Coronary artery (tissue), 2 donors: ENCODE measurements at places on chromosomes 3 and 15.

GRCh38 chr3:116809208-116809607, 99.6 kb downstream of the TUSC7 start:
- no peak for DNase-seq

DNA sequence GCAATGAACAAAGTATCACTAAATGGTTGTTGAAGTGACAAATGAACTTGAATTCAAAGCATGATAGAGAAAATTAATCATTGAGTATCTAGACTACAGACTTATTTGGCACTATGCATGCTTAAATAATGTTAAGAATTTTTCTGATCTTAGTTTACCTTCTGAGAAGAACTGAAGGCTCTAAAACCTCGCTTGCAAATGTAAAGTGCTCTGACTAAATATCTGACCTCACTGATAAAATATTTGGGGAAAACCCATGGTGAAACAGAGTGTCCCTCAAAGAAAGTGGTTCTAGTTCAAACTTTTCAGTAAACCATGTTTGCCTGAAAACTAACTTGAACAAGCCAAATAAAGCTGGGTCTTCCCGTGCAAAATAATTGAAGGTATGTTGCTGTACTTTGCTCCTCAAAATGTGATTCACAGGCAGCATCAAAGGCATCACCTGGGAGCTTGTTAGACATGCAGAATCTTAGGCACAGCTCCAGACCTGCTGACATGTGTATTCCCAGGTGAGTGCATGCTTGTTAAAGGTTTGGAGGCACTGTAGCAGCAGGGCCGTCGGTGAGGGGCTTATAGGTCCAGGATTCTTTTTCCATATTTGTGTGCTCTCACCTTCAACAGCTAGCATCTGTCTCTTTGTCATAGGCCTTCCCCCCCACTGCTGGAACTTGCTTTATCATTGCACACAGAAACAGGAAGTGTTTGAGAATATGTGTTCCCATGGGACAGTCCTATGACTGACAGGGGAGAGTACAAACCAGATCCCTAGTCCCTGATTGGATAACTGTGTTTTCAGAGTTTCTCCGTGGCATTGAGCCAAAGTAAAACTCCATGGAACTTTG, 524.2 kb upstream of the LMCD1 start:
- DNase-seq, result no peak

- no peak for DNase-seq
Measured at GRCh38 chr3:78993375-78993774, 774.4 kb downstream of the ROBO1 start.

DNA sequence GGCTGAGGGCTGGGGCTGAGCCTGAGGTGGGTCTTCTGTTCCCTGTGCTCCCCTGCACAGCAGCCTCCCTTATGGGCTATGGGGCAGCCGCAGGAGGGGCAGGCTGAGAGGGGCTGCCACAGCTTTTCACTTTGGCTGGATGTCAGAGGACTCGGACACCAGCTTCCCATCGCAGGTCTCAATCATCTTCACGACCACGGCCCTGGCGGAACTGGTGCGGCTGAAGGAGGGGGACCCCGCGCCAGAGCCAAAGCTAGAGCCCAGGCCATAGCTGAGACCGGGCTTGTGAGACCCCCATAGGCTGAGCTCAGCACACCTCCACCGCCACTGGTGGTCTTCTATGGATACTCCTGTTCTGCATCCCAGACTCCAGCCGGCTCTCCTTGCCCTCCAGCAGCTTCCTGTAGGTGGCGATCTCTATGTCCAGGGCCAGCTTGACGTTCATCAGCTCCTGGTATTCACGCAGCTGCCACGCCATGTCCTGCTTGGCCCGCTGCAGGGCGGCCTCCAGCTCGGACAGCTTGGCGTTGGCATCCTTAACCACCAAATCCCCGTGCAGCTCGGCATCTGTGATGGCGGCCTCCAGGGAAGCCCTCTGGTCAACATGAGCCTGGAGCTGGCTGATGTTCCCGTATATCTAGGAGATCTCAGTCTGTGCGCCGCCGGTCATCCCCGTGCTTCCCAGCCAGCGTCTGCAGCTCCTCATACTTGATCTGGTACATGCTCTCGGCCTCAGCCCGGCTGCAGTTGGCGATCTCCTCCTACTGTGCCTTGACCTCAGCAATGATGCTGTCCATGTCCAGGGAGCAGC, 181.7 kb upstream of the SYNPR start:
- DNase-seq, result no peak

- no peak for DNase-seq
Measured at GRCh38 chr3:102481050-102481449, 46.2 kb downstream of the ZPLD1 start.

GRCh38 chr3:159792070-159792469, 196.6 kb upstream of the IL12A start:
- no peak for DNase-seq

GRCh38 chr15:36858423-36858822, 241.9 kb downstream of the MEIS2 start:
- DNase-seq, result no peak

DNA sequence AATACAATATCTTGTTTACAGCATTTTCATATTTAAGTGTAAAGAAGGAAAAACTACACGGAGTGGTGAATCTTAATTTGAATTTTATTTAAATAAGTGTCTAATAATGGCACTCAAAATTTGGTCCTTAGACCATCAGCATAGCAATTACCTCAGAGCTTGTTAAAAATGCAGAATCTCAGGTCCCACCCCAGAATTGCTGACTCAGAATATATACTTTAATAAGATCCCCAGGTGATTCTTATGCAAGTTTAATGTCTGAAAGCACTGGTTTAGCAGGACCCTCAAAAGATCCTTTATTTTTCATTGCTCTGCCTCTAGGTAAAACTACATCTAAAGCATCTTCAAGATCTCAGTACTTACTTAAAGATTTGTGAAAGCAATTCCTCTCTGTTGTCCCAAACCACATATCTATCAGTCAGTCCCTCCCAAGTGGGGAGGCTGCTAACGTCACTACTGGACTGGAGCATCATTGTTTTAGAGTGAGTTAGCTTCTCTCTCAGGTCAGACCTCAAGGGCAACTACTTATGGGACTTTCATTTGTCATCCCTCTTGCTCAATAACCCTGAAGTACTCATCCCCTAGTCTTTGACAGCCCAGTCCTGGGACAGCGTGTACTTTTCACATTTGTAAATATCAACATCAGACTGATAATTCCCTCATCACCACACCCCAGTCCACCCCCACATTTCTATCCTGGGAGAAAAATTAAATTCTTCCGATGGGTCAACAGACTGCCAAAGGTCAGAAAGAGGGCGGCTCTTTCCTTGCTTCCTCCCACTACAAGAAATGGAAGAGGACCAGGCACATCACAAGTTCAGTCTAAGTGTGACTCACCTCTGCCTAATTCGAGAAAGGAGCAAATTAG, 76.7 kb downstream of the CBLB start:
- DNase-seq, result peak; percentile 82

DNA sequence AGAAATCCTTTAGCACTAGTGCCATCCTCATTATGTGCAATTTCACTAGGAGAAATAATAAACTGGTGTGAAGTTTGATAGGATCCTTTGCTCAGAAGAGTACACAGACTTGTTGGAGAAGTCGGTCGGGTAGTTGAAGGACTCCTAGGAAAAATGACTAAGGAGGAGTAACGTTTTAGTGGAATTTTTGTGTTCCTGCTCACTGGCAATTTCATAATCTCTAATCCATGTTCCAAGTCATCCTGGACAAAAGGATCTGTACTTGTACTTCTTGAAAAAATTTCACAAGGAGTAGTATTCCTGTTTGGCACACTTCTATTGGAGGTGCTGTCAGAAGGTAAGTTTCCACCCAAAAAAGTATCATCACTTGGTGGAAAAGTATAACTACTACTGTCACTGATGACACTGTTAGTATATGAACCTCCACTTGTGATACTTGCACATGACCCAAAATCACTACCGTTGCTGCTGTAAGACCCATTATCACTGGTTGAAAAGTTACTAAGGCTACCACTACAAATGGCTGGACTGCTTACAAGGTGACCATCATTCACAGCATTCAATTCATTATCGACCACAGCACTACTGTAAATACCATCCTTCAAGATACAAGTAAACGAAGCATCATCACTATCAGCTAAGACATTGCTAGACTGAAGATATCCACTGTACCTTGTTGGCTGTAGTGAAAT, 77.4 kb downstream of the NEDD4 start:
- no peak for DNase-seq

GRCh38 chr3:122957707-122958689, 69.6 kb downstream of the SEMA5B start:
- DNase-seq, result no peak

DNA sequence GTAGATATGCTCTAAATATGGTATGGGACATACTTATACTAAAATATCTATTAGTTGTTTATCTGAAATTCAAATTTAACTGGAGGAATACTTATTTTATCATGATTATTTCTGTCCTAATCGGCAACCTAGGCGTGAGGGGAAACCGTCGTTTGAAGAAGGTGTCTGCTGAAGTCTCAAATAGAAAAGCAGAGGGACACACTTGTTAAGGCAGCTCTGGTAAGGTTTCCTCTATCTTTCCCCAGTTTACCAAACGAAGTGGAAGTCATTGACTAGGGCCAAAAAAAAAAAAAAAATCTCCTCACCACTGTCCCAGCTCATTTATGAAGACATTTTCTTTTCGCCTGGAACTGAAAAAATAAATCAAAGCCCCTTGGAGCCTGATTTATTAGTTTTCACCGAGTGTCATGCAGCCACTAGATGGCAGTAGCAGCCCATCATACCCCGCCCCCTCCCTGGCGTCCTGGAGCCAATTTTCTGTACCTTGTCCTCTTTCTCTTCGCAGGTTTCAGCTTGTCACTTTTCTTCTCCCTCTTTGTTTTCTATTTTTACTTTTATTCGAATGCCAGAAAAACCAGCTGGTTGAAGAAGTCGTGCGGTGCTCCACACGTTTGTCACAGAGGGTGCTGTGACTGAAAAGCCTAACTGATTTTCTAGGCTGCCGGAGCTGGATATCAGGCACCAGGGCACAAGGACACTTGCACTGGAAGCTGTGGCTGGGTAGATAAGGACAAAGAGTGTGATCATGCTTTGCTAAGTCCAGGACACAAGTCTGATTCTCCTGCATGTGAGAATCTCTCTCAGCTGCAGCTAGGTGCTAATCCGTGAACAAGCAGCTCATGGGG, 238.7 kb downstream of the ZPLD1 start:
- DNase-seq, result no peak

DNA sequence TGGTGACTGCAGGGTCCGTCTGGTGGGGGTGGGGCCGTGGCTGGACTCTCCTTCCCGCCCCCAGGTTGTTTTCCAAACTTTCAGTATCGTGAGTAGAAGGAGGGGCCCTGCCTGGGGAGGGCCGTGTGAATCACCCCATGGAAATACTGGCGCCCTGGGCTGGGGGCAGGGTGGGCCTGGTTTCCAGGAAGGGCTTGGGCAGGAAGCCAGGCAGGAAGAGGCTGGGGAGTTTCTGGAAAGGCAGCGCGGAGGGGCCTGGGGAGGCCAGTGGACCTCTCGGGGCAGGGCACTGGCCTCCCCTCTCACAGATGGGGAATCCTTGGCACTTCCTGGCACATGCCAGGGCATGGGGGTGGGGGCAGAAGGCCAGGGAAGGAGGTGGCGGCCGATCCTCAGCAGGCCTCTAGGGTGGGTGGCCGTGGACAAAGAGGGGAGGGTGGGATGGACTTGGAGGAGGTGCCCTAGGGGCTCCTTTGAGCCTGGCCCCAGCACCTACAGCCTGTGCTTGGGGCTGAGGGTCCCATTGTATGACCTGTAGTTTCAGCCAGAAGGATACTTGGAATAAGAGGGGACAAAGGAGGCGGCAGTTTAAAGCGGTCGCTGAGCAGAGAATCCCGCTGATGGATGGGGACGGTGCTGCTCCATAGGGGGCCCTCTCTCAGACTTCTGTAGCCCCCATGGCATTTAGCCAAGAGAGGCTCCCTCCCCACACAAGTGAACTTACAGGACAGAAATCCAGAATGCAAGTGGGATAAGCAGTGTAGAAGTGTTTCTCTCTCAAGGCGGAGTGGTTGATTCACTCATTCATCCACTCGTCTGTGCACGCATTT, 56.5 kb upstream of the GATA2 start:
- DNase-seq, result no peak

GRCh38 chr3:184320104-184320445, 5.7 kb downstream of the EIF4G1 start:
- peak; percentile 98 for DNase-seq

GRCh38 chr15:55183679-55184078, 13.1 kb downstream of the RSL24D1 start:
- no peak for DNase-seq

- no peak for DNase-seq
Measured at GRCh38 chr15:40229316-40229715, 9.5 kb upstream of the PAK6 start.

DNA sequence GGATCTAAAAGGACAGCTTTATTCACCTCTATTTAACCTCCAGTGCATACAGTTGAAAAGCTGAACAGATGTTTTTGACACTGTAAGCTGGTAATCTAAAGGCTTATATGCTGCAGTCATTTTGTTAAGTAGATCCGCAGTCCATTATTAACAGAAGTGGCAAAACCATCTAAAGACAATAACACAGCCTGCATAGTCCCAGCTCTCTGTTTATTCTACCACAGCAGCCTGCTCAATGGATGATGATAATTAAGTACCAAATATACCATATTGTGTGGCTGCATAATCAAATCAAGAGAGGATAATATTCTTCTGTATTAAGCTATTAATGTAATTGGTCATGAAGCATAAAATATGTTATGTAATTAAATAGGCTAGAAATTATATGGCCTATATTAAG, 207.1 kb downstream of the MEIS2 start:
- DNase-seq, result no peak

DNA sequence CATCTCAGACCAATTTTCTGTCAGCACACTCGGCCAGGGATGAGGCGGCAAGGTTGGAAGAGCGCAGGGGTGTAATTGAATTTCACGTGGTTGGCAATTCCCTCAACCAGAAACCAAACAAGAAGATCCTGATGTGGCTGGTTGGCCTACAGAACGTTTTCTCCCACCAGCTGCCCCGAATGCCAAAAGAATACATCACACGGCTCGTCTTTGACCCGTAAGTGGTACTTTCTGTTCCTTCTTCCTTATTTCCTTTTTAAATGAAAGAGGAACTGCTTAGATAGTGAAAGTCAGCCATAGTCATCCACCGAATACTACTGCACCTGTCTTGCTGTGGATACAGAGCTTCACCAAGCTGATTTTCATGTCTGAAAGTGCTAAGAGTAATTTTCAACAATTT, 60.1 kb downstream of the SGO1 start:
- no peak for DNase-seq

GRCh38 chr3:108127301-108127988, 36.6 kb upstream of the CD47 start:
- DNase-seq, result no peak

- no peak for DNase-seq
Measured at GRCh38 chr3:128623762-128624176, 26.8 kb downstream of the RPN1 start.

GRCh38 chr3:38148311-38148882, 9.9 kb downstream of the MYD88 start:
- DNase-seq, result no peak
